ENCODE measurements at places on chromosomes 5 and 9.

DNA sequence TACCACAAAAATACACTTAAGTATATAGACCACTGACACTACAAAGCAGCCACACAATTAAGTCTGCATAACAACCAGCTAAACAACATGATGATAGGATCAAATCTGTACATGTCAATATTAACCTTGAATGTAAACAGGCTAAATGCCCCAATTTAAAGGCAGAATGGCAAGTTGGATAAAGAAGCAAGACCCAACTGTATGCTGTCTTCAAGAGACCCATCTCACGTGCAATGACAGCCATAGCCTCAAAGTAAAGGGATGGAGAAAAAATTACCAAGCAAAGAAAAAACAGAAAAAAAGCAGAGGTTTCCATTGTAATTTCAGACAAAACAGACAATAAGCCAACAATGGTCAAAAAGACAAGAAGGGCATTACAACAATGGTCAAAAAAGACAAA is 77.3 kb upstream of the APC start:
- no peak for DNase-seq

GRCh38 chr9:74138182-74138581 is 359.0 kb upstream of the RORB start:
- DNase-seq = no peak

GRCh38 chr5:56561-57290 is 35.2 kb upstream of the PLEKHG4B start:
- no peak for DNase-seq

DNA sequence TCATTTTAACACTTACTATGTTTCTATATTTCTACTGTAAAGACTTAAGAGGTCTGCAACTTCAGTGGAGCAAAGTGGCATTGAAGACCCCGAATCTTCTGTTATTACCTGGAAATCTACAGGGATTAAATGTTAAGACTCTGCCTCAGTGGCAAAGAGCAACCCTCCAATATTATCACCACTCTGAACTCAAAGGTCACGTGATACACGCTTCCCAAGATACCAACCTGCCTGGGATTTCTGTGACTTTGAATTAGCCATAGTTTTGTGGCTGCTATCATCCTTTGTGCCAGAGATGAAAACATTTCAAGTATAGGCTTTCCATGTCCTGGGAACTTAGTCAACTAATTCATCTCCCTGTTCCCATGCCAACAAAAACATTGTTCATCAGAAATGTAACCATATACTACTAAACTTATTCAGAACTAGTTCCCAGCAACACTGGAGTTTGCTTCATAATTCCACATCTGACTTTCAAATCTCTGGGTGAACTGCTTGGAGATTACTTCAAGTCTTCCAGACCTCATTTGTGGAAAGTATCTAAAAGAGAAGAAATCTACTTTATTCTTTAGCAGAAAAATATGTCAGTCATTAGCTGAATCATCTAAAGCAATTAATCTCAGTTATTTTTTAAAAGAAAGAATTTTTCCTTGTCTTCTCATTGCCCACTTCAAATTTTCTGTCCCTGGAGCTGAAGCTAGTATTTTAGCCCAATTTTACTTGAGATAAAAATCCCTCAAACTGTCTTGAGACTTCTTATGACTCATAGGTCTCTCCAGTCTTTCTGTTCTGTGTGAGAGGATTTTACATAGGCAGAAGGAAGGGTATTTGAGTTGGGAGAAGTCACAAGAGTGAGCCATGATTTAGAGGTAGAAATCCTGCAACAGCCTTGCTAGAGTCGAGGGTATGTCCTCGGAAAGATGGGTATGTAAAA is 83.0 kb downstream of the ZNF462 start:
- DNase-seq = no peak

- no peak for DNase-seq
These were observed 26.4 kb downstream of the PTGR1 start for GRCh38 chr9:111572950-111573604.

- DNase-seq = no peak
These were observed 204.3 kb downstream of the TRIM32 start for GRCh38 chr9:116891424-116891823.

DNA sequence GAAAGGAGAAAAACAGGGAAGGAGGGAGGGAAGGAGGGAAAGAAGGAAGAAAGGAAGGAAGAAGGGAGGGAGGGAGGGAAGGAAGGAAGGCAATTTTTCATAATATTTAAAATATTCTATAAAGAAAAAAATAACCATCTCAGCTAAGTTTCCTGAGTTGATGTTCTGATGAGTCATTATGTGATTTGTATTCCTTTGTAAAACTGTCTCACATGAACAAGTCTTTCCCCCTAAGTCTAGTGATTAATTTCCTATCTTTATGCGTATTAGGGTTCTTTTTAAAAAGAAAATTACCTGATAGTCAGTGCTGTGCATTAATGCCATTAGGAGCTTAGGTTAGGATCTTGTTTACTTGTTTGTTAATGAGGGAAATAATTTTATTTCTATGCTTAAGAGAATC is 94.1 kb downstream of the RASEF start:
- DNase-seq = no peak

Measured in activated T-helper 1 cell treated with anti-CD3 and anti-CD28 coated beads, Interleukin-2, amount 50 U/mL, for 16 hours (primary cell).